ENCODE measurements at places on chromosomes 4 and X. TPM values are rescaled to one million over a fixed set of nuclear protein-coding genes. Genes with fewer than 3 reads are reported as not detected.

DNA sequence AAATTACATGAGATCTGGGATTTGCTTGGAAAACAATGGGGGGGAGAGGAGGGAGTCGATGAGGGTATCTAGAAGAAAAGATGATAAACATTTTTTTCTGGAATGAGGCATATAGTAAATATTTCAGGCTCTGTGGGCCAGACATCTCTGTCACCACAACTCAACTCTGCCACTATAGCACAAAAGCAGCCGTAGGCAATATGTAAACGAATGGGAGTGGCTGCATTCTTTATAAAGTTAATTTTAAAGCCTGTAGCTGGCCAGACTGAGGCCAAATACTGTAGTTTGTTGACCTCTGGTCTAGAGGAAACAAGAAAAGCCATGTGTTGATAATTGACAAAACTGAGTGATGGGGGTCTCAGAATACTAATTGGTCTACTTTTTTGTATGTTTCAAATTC, 14.1 kb upstream of the TCEANC start:
- no peak overlapping the region for H3K27ac ChIP-seq
- no peaks in the 10 kb centered on the region for H3K4me1 ChIP-seq
- H3K36me3 ChIP-seq = peaks cover 4% of the 10 kb centered on the region

DNA sequence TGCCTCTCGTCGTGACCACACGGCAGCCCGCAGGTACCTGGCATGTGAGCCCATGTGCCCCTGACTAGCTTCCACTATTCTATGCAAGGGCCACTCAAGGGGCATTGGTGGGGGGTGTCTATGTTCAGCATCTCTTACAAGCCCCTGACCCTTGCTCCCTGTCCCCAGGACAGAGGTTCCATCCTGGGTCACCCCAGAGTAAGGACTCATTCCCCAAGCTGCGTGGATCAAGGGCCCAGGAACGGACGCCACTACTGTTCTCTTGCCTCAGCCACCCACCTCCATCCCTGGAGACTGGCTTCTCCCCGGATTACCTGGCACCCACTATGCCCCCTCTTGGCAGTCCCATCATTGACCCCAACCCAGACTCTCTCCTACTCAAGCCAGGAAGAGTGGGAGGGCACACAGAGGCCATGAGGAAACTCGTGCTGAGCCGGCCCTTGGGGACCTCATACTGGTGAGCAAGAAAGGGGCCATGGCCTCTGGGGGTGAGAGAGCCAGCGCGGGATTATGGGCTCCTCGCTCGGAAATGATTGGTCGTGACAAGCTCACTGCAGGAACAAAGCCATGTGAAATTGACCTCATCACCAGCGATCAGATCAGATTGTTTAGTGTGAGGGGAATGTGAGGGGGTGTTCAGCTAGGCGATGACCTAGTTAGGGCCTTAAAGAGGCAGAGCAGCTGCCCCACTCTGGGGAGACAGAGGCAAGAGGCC, 50.1 kb upstream of the PJA1 start:
- no peaks in the 10 kb centered on the region for H3K36me3 ChIP-seq
- H3K4me3 ChIP-seq = no peak overlapping the region
- DNase-seq = no peak
- H3K27ac ChIP-seq = no peak overlapping the region
- no peaks in the 10 kb centered on the region for H3K4me1 ChIP-seq

The ENPP6 gene
- total RNA-seq = 0.38 TPM

DNA sequence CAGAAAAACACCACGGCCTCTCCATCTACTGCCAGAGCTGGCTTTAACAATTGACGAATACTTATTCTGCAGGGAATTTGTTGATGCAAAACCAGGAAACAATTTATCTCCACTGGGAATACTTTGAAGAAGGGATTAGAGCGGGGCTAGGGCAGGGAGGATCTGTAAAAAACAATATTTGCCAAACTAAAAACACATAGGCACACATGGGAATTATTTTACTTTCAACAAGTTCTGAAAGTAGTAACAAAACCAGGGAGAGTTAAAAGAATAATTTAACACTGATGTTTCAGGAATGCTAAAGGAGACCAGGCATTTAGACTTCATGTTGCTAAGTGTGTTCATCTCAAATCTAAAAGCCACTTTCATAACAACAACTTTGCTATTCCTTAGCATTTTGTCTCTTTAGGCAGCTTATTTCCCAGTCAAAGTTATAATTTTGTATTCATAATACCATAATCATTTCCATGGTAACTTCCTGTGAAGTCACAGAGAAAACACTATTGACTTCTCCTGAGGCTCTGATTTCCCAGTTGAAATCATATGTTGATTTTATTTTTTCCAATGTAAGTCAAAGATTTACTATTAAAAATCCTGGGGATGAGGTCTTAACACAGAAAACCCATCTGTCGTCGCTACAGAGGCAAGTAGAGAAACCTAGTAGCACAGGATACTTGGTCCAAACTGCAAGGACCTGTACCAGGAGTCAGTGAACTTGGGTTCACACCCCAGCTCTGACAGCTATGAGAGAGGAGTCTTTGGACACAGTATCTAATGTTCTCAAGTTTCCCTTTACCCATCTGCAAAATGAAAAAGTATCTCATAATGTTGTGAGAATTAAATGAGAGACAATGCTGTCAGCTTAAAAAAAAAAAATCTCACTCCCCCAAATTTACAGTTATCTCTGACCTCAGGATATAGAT, 69.3 kb downstream of the SH3RF1 start:
- H3K4me3 ChIP-seq = no peak overlapping the region
- no peak for DNase-seq
- H3K36me3 ChIP-seq = peaks cover 2% of the 10 kb centered on the region
- no peaks in the 10 kb centered on the region for H3K27me3 ChIP-seq
- H3K27ac ChIP-seq = peak overlapping the region; percentile 86

- no peaks in the 10 kb centered on the region for H3K27me3 ChIP-seq
- peaks cover 7% of the 10 kb centered on the region for H3K36me3 ChIP-seq
- no peak overlapping the region for H3K27ac ChIP-seq
- no peak overlapping the region for H3K4me3 ChIP-seq
- DNase-seq = no peak
- peaks cover 8% of the 10 kb centered on the region for H3K4me1 ChIP-seq
Observed at GRCh38 chrX:110013968-110014367, 11.1 kb downstream of the TMEM164 start.

The NDST3 gene
- total RNA-seq = 4.7 TPM

GRCh38 chr4:36322921-36323354, 41.5 kb downstream of the DTHD1 start:
- peaks cover 2% of the 10 kb centered on the region for H3K4me1 ChIP-seq
- H3K36me3 ChIP-seq = no peaks in the 10 kb centered on the region
- no peaks in the 10 kb centered on the region for H3K27me3 ChIP-seq
- no peak overlapping the region for H3K27ac ChIP-seq
- no peak overlapping the region for H3K4me3 ChIP-seq
- no peak for DNase-seq

GRCh38 chr4:25069014-25069413, 38.3 kb upstream of the LGI2 start:
- no peak overlapping the region for H3K27ac ChIP-seq
- H3K36me3 ChIP-seq = no peaks in the 10 kb centered on the region
- no peaks in the 10 kb centered on the region for H3K27me3 ChIP-seq
- no peak for DNase-seq

- no peak overlapping the region for H3K4me3 ChIP-seq
- peak overlapping the region; percentile 15 for H3K27ac ChIP-seq
- peaks cover 31% of the 10 kb centered on the region for H3K4me1 ChIP-seq
- no peaks in the 10 kb centered on the region for H3K27me3 ChIP-seq
- no peak for DNase-seq
Observed at GRCh38 chrX:23980011-23980441, 47.0 kb downstream of the KLHL15 start.

GRCh38 chr4:53463340-53463739, 85.9 kb downstream of the FIP1L1 start:
- H3K27me3 ChIP-seq = no peaks in the 10 kb centered on the region
- no peak overlapping the region for H3K4me3 ChIP-seq
- peaks cover 53% of the 10 kb centered on the region for H3K36me3 ChIP-seq
- no peaks in the 10 kb centered on the region for H3K4me1 ChIP-seq
- DNase-seq = no peak

- no peak for DNase-seq
- H3K4me3 ChIP-seq = no peak overlapping the region
- peaks cover 11% of the 10 kb centered on the region for H3K27me3 ChIP-seq
- no peak overlapping the region for H3K27ac ChIP-seq
- H3K4me1 ChIP-seq = no peaks in the 10 kb centered on the region
Observed at GRCh38 chrX:130566028-130566683, 164.4 kb downstream of the RBMX2 start.

DNA sequence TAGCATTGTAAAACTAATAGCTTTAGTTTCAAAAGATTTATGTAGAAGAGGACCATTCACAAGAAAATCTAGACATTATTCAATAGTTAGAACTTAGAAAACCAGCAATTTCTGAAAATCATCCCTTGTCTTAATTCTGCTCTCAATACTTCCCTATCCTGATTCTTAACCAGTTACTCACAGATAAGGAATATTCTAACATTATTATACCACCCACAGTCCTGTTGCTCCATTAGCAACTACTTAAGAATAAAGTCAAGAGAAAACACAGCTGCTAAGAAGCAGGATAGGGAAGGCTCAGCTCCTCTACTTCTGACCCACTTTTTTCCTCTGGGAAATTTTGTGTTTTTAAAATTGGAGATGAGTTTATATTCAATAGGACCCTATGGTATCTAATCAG, 47.7 kb downstream of the PHKA1 start:
- no peak overlapping the region for H3K4me3 ChIP-seq
- H3K27me3 ChIP-seq = no peaks in the 10 kb centered on the region
- no peak for DNase-seq
- H3K36me3 ChIP-seq = peaks cover 28% of the 10 kb centered on the region

The TSPAN5 gene
- total RNA-seq = 14.7 TPM

DNA sequence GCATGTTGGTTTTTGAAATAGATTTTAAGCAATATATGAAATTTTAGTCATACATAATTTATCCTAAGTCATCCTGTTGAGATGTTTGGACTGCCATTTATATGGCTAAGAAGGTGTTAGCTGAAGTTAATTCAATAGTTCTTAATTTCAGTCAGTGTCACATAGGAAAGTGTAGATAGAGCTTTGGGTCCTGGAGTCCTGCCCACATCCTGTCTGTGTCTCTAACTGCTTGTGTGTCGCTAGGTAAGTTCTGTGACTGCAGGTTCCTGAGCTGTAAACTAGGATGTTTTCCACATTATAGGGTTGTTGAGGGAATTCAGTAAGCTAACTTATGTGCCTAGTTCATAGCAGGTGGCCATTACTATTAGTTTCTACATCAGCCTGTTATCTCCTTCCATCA, 20.7 kb downstream of the OFD1 start:
- no peak overlapping the region for H3K27ac ChIP-seq
- H3K27me3 ChIP-seq = no peaks in the 10 kb centered on the region
- DNase-seq = no peak
- H3K36me3 ChIP-seq = peaks cover 9% of the 10 kb centered on the region

DNA sequence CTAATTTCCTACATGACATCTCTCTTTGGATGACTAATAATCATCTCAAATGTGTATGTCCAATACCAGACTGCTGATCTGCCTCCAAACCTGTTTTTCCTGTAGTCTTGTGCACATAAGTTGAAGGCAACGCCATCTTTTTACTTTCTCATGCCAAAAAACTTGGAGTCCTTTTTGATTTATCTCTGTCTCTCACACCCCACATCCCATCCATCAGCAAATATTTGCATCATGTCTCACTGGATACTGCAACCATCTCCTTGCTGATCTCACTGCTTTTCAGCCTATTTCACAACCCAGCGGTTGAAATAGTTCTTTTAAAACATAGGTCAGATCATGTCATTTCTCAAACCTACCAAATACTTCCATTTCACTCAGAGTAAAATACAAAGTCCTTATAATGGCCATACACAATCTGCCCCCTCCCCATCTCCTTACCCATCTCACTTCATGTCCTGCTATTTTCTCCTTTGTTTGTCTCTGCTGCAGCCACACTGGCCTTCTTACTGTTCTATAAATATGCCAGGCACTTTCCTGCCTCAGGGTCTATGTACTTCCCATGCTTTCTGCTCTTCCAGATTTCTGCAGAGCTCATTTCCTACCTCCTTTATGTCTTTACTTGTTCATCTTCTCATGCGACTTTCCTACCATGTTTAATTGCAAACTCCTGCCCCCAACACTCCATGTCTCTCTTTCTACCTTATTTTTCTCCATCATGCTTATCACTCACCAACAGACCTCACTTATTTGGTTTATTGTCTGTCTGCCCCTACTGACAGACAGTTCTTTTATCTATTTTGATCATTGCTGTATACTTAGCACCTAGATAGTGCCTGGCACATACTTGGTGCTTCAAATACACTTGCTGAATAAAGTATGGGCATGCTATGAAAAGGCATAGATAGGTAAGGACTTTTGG, 98.8 kb downstream of the ANXA3 start:
- no peak overlapping the region for H3K4me3 ChIP-seq
- no peak for DNase-seq
- no peaks in the 10 kb centered on the region for H3K27me3 ChIP-seq
- H3K36me3 ChIP-seq = no peaks in the 10 kb centered on the region

DNA sequence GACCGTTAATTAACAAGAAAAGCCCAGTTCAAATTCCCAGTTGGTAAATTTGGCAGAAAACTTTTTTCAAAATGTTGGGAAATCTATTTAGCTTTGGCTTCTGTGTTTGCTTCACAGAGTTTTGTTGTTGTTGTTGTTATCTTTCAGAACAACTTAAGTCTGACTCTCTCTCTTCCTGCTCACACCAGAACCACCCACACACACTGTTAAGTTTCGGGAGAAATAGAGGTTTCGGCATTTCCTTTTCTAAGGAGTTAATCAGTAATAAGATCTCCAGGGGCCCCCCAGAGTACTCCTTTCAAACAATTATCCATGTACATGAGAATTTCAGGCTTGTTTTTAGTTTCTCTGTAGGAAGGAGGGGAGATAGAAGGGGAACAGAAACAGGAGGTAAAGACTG, 106.2 kb upstream of the PTCHD1 start:
- H3K27me3 ChIP-seq = no peaks in the 10 kb centered on the region
- peaks cover 12% of the 10 kb centered on the region for H3K4me1 ChIP-seq
- no peaks in the 10 kb centered on the region for H3K36me3 ChIP-seq

The AKAP4 gene
- total RNA-seq = not detected

DNA sequence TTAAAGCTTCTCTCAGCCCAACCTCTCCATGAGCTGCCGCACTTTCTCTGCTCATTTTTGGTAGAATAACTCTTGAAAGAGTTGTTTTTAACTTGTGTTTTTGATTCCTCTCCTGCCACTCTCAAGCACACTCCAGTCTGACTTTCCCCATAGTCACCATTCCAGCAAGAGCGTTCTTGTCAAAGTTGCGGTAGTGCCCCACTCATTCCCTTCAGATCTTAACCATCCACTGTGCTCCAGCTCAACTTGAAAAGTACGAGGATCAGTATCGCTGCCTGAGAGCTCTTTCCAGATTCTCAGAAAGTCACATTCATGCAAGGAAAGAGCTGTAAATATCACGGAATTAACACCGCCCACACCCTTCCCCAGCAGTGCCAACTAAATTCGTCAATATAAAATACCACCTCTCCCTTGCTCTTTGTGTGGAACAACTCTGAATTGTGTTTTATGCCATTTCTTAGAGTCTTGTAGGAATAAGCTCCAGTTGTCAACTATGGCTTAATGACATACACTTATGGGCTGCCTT, 59.7 kb upstream of the IL15 start:
- peaks cover 6% of the 10 kb centered on the region for H3K4me1 ChIP-seq
- no peak overlapping the region for H3K27ac ChIP-seq
- H3K4me3 ChIP-seq = no peak overlapping the region
- H3K36me3 ChIP-seq = no peaks in the 10 kb centered on the region
- no peak for DNase-seq

The ARL9 gene
- 0.83 TPM for total RNA-seq

The SLC25A43 gene
- total RNA-seq = 6.7 TPM

- no peak overlapping the region for H3K27ac ChIP-seq
- peaks cover 10% of the 10 kb centered on the region for H3K27me3 ChIP-seq
Observed at GRCh38 chr4:153651587-153651986, 32.5 kb upstream of the TLR2 start.

- no peaks in the 10 kb centered on the region for H3K27me3 ChIP-seq
- peaks cover 9% of the 10 kb centered on the region for H3K4me1 ChIP-seq
- DNase-seq = no peak
Observed at GRCh38 chrX:13372203-13372980, 52.5 kb upstream of the ATXN3L start.

The RAB40A gene
- total RNA-seq = 0.78 TPM
